ENCODE measurements at places on chromosomes 7 and 10.
A peak's percentile ranks its signal among the peaks of the same experiment; 100 is the strongest.

GRCh38 chr7:96959135-96959534 is 46.2 kb upstream of the DLX6 start:
- no peak for DNase-seq

DNA sequence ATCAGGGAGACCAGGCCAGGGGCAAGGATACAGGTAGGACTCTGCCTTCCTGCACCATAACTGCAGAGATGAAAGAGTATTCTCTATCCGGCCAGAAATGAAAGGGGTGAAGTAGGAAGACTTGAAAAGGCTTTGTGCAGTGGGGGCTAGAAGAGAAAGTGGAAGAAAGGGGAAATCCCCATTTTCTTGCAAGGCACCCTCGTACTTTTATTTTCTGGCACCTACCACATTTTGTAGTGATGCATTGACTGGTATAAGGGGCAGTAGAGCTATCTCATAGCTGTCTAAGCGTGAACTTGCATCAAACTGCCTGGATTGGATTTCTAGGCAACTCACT is 752 bp upstream of the CAMK2G start:
- no peak for DNase-seq

- DNase-seq = no peak
These were observed 192.3 kb downstream of the CACNB2 start for GRCh38 chr10:18332484-18332883.

- peak; percentile 99 for DNase-seq
These were observed 32.1 kb upstream of the MDFIC start for GRCh38 chr7:114889646-114890285.

GRCh38 chr10:72079356-72079755 is 9.0 kb downstream of the SPOCK2 start:
- no peak for DNase-seq

GRCh38 chr7:84294847-84295455 is 100.4 kb upstream of the SEMA3A start:
- DNase-seq = no peak

DNA sequence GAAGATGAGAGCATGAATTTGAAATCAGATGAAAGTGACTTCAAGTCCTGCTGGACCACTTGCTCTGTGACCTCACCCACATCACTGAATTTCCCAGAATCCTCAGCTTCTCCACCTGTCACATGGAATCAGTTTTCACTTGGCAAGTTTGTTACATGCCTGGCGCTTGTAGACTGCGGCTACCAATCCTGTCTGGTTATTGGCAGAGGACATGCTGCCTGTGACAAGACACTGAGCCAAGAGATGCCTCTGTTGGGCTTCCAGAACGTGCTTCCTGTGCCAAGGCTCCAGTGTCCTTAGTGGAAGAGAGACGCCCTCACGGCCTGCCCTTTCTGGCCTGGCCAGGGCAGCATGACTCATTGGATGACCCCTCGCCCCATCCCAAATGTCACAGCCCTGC is 4.4 kb upstream of the MYL10 start:
- DNase-seq = no peak

DNA sequence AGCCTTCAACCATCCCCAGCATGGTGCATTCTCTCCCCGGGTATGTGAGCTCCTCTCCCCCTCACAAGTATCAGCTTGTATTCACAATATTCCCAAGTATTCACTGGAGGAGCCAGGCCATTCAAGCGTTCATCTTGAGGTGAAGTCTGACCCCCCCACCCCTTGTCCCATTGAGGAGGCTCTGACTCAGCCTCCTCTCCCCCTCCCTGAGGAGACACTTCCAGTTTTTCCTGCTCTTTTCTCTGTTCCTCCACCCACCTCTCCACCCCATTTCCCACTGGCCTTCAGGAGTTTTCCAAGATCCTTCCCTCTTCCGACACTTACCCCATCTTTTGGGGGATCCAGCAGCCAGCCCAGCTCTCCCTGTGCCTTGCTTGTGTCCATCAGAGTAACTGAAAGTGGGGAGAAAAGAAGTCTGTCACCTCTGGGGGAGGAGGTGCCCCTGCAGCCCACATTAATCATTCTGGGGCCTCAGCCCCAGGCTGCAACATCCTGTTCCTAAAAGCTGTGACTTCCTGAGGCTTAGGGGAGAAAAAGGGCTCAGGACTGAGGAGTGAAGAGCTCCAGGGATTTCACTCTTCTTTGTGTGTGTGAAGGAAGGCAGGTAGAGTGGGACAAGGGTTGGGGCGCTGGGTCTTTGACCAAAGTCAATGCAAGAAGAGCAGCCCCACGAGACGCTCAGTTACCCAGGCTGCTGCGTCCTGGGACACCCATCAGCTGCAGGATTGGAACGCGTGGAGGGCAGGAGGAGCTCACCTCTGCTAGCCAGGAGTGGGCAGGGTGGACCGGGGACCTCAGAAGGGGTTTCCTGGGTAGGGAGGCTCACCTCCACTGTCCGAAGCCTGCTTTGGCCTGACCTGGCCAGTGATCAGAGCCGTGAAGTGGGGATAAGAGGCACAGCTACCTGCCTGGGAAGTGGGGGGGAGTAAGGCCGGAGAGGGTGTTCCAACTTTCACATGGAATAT is 1.1 kb downstream of the EPHA1 start:
- DNase-seq = no peak

- peak; percentile 44 for DNase-seq
These were observed 6.7 kb upstream of the BTBD16 start for GRCh38 chr10:122264436-122264835.

- no peak for DNase-seq
These were observed 686.9 kb downstream of the NXPH1 start for GRCh38 chr7:9120331-9120730.

GRCh38 chr10:66836057-66836456 is 89.8 kb upstream of the LRRTM3 start:
- DNase-seq = peak; percentile 86

DNA sequence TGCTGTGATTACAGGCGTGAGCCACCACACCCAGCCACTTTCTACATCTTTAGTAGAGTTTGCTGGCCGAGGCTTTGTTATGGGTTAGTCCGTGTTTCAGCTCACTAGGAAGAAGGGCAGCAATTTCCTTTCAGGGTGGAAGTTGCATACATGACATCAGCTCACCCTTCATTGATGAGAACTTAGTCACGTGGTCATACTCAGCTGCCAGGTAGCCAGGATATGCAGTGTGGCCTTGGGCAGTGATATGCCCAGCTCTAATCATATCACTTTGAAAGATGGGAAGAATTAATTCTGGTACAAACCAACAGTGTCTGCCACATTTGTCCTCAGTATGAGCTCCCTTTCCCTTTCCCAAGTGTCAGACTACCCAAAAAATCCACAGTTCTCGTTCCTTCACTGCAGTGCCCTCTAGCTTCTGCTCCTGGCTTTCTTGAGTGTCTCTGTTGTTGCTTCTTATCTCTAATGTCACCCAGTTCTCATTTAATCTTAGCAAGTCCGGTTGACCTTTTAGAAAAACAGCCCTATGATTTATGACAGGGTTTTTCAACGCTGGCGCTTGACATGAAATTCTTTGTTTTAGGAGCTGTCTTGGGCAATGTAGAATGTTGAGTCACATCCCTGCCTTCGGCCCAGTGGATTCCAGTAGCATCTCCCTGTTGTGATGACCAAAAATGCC is 108.7 kb upstream of the ITGB1 start:
- DNase-seq = peak; percentile 79

DNA sequence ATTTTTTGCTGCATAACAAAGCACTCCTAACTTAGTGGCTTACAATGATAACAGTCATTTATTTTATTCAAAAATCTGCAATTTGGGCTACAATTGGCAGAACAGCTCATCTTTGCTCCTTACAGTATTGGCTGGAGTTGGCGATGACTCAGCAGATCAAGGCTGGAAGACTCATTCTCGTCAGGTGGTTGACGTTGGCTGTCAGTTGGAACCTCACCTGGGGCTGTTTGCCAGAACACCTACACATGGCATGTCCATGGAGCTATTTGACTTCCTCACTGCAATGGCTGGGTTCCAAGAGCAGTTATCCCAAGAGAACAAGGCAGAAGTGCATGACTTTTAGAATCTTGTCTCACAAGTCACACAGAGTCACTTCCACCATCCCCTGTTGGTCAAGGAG is 75.1 kb downstream of the NOD1 start:
- DNase-seq = no peak

DNA sequence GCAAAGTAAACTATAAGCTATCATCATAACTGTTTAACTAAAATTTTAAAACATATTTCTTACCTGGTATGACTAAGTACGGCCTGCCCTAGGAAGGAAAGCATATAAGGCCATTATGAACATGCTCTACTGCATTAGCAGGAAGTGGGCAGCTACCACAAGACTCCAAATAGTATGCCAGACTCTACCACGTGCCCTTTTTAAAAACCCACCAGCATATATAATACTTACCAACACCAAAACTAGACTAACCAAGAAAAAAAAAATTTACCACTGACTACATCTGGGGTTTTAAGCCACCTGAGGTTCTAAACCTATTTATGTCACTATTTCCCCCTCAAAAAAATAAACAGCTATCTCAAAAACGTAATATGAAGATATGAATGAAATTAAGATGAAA is 30.1 kb downstream of the NUDCD3 start:
- no peak for DNase-seq

- DNase-seq = peak; percentile 89
These were observed 189.5 kb downstream of the CXCL12 start for GRCh38 chr10:44195112-44196007.

- DNase-seq = no peak
These were observed 91.9 kb upstream of the PRKCQ start for GRCh38 chr10:6671976-6672375.

GRCh38 chr10:93337309-93337721 is 144.8 kb downstream of the MYOF start:
- no peak for DNase-seq

DNA sequence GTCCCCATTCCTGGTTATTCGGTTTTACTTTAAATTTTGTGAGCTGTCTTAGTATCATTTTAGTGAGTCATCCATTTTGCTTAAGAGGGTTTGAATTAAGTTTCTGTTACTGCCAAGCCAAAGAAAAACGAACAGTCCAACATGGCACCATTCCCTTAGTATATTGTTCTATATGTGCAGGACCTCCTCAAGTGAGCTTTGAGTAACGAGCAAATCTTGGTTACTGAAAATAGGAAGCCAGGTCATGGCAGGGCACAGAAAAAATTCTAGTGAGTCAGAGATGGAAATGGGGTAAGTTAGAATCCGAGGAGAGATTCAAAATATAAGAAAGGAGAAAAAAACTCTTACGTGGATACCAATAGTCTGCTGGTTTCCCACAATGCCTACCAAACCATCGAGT is 292.9 kb downstream of the BAMBI start:
- DNase-seq = peak; percentile 84

DNA sequence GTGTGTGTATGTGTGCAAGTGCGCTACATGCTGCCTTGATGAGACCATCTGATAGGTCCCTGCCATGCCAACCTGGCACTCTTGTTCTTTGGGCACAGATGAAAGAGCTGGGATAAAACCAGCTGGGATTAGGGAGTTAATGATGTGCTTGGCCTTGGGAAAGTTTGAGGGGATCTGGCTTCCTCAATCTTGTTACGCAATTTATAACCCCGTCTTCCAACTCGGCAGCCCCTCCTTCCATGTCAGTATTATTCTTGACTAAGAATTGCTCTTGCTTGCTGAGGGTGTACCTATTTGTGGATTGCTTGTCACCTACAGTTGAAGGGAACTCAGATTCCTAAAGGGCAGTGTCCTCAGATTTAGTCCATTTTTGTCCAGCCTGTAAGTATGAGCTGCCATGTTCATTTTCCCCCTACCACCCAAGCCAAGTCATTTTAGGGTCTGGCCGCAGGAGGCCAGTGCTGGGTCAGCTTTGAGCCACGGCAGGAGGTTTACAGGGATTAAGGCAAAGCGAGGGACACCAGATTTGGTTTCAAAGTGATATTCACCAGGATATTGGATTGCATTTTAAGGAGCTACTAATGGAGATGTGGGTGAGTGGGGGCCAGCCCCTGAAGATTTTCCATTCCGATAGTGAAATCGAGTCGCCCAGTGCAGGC is 34.1 kb upstream of the KCNMA1 start:
- no peak for DNase-seq

DNA sequence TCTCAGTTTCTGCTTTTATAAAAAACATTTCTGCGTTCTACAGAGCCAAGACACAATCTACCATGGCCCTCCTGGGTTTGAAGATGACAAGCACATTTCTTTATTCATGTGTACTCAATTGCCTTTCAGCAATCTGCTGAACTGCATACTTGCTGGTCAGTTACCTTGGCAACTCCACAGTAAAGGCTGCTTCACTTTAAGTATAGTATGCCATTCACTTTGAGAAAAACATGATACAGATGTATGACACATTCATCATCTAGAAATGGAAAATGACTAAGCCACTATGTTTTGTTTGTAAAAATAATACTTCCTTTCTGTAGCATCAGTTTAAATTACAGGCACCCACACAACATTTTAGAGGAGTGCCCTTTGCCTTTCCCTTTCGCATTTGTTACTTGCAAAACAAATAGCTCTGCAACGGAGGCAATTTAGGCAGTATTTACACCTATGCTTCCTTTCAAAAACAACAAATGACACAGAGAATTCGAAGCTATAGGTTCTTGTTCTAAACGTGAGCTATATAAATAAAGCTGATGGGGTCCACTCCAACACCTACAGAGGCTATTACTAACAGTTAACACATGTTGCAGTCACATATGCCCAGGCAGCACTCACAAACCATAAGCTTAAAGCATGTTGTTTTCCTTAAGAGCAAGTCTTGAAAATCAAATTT is 23.5 kb downstream of the SGCE start:
- peak; percentile 95 for DNase-seq

DNA sequence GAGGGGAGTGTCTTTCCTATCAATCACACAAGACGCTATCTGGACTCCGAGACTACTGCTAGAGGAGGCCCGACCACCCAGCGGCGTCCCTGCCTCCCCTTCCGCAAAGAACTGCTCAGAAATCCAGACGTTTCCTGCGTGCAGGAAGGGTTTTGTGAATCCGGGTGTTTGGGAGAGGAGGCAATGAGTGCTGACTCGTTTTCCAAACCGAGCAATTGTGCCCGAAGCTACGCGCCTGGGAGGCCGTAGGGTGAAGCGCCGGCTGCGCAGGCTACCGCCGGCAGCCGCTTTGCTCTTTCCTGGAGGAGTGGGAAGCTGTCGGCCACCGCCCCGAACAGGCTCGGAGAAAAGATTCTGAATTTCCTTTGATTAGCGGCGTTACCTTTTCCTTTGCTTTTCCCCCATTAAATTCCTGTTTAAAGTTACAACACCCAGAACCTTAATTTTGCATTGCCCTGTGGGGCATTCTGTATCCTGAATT is 5.3 kb downstream of the VAX1 start:
- no peak for DNase-seq
